ENCODE measurements at places on chromosomes 12 and 14.

DNA sequence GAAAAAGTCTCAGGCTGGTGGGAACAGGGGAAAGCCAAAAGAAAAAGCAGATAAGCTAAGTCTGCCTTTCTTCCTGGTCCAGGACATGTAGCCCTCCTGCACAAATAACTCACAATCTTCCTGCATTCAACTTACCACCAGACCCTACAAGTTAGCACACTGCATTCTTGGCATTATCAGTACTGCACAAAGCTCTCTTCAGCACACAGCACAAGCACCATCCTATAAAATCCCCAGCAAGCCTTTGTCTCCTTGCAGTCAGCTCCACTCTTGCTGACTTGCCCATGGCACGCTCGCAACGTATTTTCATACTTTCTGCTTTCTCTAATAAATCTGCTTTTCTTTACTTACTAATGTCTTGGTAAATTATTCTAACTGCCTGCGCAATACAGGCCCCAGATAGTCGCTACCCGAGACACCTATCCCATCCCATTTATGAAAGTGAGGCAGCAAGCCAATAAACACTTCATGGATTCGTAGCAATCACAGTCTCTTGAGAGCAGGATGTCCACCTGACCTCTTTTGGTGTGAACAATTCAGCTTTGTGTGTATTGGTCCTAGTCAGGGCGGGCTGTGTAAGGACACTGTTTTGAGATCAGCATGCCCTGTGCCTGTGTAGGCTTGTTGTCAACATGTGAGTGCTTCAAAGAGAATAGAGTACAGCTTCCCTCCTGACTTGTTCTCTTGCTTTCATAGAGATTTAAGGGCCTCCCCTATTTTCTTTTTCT, 49.0 kb downstream of the TMEM117 start:
- no peak for DNase-seq

- DNase-seq = peak; percentile 53
Observed at GRCh38 chr14:53927171-53927570, 29.5 kb downstream of the BMP4 start.

GRCh38 chr14:51653079-51653774, 1.5 kb downstream of the FRMD6 start:
- DNase-seq = peak; percentile 88

- DNase-seq = peak; percentile 30
Observed at GRCh38 chr14:50766338-50766886, 64.5 kb downstream of the NIN start.

DNA sequence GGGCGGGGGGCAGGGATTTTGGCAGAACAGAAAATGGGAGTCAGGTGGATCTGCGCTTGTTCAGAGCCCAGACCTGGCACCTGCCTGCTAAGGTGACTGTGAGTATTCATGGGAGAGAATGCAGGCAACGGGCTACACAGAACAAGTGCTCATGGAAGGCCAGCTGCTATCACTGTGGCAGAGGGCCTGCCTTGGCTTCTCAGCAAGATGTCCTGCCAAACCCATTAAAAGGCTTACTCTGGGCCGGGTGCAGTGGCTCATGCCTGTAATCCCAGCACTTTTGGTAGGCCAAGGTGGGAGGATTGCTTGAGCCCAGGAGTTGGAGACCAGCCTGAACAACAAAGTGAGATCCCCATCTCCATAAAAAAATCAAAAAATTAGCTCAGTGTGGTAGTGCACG, 21.0 kb downstream of the DIO3 start:
- no peak for DNase-seq

DNA sequence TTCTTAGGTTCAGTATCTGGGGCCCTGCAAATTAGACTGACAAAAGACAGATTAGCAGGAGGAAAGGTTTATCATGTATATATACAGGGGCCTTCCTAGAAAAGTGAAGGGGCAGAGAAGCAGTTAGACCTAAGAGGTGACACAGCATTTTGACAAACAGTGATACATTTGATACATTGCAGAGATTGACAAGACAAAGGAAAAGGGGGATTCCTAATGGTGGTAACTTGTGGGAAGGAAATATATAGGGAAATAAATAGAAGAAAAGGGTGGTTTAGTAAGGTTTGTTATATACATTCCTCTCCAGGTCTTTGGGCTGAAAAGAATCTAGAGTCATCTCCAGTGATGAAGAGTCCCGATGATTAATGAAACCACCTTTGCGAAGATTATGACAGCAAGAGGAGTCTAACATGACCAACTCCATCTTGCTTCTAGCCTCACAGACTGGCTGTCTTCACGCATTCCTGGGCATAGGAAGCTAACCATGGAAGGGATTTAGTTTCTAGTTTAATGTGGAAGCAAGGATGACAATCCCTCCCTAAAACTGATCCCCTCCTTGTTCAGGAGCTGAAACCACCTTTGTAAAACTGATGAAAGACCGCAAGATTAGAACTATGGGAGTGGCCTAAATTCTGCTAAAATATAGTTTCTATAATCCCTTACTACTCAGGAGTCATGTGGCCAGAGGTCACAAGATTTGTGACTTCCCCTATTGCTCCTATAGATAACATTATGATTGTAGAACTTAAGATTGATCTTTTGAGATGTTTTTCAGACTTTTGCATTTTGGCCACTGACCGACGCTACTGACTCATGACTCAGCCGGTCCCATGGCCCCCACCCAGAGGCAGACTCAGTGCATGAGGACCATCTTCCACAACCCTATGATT, 31.1 kb upstream of the CPM start:
- peak; percentile 7 for DNase-seq

DNA sequence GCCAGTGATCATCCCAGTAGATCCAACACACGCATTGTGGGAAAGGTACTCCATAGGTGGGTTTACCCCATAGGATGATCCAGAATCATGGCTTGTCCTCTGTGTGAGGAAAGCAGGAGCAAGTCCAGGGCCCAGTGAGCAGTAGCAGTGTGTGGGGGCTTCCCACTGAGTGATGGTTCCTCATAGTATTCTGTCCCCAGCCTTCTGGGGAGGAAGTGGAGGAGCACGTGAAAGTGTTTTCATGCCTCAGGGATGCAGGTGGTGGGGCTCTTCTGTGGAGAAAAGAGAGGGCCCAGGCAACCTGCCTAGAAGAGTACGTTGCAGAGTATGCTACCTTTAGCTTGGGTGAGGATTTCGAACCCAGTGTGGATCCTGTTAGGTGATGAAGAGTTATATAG, 56.5 kb downstream of the SUSD6 start:
- DNase-seq = no peak

DNA sequence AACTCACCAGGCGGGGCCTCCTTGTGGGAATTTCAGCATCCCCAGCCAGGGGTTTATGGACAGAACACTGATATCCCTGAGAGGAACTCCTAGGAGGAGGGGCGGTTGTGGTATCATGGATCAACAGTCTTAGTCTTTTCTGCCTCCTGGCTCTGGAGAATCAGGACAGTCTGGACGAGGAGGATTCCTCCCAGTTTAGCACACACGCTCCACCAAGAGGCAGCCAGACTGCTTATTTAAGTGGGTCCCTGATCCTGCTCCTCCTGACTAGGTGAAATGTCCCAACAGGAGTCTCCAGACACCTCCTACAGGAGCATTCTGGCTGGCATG, 10.4 kb upstream of the ZNF705A start:
- DNase-seq = no peak

- no peak for DNase-seq
Observed at GRCh38 chr12:92070054-92070863, 75.4 kb downstream of the BTG1 start.

GRCh38 chr12:116150452-116150851, 127.0 kb downstream of the MED13L start:
- no peak for DNase-seq

- no peak for DNase-seq
Observed at GRCh38 chr14:41865894-41866293, 259.2 kb downstream of the LRFN5 start.

DNA sequence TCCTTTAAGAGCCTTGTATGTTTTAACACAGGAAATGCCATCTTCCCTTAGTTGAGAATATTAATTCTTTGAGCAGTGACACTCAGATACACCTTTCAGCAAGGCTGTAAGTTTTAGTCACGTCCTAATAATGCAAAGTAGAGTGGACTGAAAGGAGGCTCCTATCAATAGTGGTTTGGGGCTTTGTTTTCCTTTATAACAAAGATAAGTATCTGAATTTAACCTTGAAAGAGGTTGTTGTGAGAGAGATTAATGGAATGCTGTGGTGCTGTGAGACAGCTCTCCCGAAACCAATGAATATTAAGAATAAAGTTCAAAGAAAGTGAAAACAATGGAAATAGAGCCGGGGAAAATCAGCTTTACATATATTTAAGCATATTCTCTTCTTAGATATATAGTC, 259.6 kb downstream of the ERC1 start:
- DNase-seq = no peak

DNA sequence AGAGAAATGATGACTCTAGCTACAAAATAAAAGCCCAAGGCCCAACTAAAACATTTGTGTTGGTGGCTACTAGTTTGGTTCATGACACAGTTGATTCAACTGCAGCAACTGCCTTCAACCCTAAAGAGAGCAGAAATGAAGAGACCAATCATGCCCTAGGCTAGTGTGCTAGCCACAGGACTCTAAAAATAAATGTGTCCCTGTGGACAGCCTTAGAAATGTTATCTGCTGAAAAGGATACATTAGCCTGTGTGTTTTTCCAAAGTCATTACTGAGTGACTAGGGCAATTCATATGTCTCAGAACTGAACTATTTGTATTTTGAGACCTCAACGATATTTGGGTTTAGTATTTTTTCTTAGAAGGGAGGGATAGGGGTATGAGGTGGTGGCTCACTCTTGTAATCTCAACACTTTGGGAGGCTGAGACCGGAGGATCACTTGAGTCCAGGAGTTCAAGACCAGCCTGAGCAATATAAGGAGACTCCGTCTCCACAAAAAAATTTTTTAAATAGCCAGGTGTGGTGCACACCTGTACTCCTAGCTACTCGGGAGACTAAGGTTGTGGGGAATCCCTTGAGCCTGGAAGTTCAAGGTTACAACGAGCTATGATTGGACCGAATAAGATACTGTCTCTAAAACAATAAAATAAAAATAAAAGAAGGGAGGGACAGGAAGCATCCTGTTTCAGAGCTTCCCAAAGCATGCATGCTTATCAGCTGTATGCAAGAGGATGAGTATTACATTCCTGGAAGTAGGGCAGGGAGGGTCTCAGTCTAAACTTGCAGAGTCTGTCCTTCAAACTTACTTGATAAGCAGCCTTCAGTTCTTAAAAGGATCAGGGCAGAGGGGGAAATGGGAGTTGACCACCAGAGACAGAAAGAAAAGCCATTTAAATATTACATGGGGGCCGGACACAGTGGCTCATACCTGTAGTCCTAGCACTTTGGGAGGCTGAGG, 29.6 kb upstream of the NAP1L1 start:
- DNase-seq = peak; percentile 39

DNA sequence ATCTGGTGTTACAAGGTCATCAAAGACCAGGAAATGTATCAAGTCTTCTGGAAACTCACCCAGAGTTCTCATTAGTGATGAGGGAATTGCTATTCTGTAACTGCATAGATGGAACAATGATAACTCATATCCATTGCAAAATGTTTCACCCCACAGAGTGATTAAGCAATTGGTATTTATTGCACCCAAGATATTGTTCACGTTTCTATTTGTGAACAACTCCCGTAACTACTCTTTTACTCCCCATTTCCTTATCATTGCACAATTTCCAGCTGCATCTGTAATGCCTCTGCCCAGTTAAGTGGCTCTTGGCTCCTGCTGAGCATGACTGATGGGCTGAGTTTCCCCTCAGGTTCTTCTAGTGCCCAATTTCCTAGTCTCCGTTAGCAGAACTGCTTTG, 108.7 kb upstream of the PRICKLE1 start:
- DNase-seq = peak; percentile 17

- DNase-seq = peak; percentile 84
Observed at GRCh38 chr14:50697659-50698290, 29.7 kb upstream of the SAV1 start.

DNA sequence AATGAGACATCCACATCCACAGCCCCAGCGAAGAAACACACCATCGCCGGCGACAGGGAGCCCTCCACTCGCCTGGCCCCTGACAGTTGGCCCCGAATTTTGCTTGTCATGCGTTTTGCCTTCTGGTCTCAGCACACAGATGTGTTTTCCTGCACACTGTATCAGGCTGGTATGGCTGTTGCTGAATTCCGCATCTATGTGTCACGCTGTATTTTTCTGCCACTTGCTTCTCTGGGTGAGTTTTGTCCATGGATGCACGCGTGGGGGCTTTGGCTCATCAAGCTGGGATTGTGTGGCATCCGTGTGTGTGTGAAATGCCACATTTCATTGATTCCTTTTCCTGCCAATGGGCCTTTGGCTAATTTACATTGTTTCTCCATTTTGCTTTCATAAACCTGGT, 26.5 kb downstream of the ARL6IP4 start:
- DNase-seq = peak; percentile 30

DNA sequence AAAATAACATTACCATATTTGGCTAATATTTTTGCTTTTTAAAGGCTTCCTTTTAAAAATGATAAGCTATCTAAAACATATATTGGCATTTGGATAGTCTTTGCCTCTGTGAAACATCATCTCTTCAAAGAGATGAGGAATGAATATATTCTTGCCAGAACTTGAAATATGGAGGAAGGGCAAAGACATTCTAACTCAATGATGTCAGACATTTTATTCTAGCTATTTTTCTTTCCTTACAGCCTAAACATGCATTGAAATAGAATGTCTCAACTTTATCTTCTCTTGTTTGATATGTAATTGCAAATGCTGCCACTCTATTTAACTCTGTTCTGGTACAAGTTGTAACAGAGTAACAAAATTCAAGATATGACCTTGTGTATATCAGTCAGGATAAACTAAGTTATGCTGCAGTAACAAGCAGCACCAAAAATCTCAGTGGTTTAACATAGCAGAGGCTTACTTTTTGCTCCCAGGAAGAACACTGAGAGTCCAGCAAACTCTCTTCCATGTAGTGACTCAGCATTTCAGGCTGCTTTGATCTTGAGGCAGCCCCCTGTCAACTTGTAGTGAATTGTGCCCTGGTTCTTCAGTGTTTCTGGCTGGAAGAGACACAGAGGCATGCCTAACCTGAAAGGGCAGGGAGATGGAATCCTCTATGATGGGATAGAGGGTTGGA, 11.0 kb downstream of the IRAK3 start:
- peak; percentile 22 for DNase-seq

DNA sequence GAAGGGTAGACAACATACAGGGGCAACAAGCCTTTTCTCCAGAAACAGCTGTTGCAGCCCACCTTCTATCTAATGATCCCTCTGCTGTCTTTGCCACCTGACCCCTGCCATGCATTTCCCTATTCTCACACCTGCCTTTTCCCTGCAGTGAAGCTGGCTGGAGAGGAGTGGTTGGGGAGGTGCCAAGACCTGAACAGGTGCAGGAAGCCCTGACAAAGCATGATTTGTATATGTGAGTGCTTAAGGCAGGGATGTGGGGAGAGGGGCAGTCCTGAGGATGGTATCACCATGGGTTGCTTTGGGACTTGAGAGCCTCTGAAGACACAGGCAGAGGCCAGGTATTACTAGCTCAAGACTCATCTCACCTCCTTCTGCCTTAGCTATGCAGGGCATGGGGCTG, 2.9 kb upstream of the PFDN5 start:
- DNase-seq = no peak

All from fibroblast of skin of right biceps (primary cell).